ENCODE measurements at places on chromosomes 16 and 17. TPM values are rescaled to one million over a fixed set of nuclear protein-coding genes. Genes with fewer than 3 reads are reported as not detected.

ARHGAP27 gene
- 11.7 TPM for total RNA-seq

PIRT gene
- total RNA-seq: not detected

HSPB9 gene
- not detected for total RNA-seq

PDILT gene
- not detected for total RNA-seq

CD7 gene
- 0.36 TPM for total RNA-seq

ZDHHC1 gene
- 7.6 TPM for total RNA-seq

GALNS gene
- total RNA-seq: 47.3 TPM

ADAMTS18 gene
- total RNA-seq: not detected

KRTAP3-1 gene
- total RNA-seq: not detected

INO80E gene
- total RNA-seq: 114 TPM

FNDC8 gene
- total RNA-seq: 0.07 TPM

GGT6 gene
- total RNA-seq: not detected

MSLN gene
- 3.1 TPM for total RNA-seq

KRTAP2-4 gene
- total RNA-seq: not detected

GDPD3 gene
- 1.4 TPM for total RNA-seq

TBC1D3B gene
- 2.4 TPM for total RNA-seq

HIGD1B gene
- total RNA-seq: not detected

LUC7L gene
- 50.3 TPM for total RNA-seq

TMEM11 gene
- total RNA-seq: 54.5 TPM

EME1 gene
- 14.4 TPM for total RNA-seq

RASD1 gene
- 0.63 TPM for total RNA-seq

CUEDC1 gene
- total RNA-seq: 47.6 TPM
